Testis (tissue), 5 donors: ENCODE measurements at places on chromosomes 1 and 21. TPM values are rescaled to one million over a fixed set of nuclear protein-coding genes. Genes with fewer than 3 reads are reported as not detected.

The IRF6 gene
- 8.2 TPM for polyA plus RNA-seq

The SLC22A15 gene
- 1.8 TPM for polyA plus RNA-seq

The LRRC3 gene
- 4.9 TPM for polyA plus RNA-seq

- no peak for DNase-seq
These were observed 88.7 kb downstream of the CD247 start for GRCh38 chr1:167429612-167430011.

DNA sequence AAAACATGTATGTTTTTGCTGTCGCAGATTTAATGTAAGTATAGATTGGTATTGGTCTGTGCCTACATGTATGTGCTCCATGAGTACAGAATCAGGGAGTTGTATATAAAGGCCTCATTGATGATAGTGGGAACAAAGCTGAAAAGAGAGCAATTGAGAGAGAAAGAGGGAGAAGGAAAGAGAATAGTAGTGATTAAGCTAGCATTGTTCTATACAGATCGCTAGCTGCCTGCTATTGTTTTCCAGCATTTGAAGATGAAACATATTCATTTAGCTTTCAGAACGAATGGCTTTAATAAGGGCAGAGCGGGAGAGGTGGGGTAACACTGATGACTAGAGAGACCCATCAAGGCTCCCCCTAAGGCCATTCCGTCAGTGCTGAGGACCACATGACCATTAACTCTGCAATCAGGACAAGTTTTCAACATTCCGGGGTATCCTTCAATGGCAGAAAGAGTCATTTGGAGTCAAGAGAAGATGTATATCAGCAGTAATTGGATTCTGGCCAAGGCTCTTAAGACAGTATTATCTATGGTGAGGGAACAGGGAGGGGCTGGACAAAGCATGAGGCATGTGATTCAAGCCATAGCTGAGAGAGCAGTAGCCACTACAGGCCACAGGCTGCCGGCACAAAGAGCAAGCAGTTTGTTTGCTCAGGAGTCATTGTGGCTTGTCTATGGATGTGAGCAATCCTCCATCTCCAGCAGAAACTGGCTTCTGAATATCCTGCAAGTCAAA, 176.5 kb downstream of the PBX1 start:
- DNase-seq = no peak

- no peak for DNase-seq
These were observed 145.5 kb downstream of the TIAM1 start for GRCh38 chr21:31198575-31198974.

GRCh38 chr1:218787826-218788225, 385.9 kb upstream of the LYPLAL1 start:
- no peak for DNase-seq
